A549 treated with dexamethasone at 1 μM for 4 hours (cell line): ENCODE measurements at places on chromosomes 16 and 17. TPM values are rescaled to one million over a fixed set of nuclear protein-coding genes. Genes with fewer than 3 reads are reported as not detected.

FBXO39 gene
- 0.05 TPM in 1 of 5 replicates, not detected in the others for total RNA-seq

SLC16A6 gene
- 0.27 to 0.49 TPM (median 0.44 TPM) in 5 replicates for total RNA-seq

HS3ST2 gene
- total RNA-seq, result not detected in 5 replicates

PLD2 gene
- total RNA-seq, result 16.1 to 28.8 TPM (median 21.3 TPM) in 5 replicates

RNF227 gene
- 1.3 to 2.4 TPM (median 1.5 TPM) in 5 replicates for total RNA-seq

CD79B gene
- total RNA-seq, result 0.17 TPM in 1 of 5 replicates, not detected in the others

CD300H gene
- total RNA-seq, result 0.17 to 0.70 TPM (median 0.35 TPM) in 5 replicates

RASD1 gene
- total RNA-seq, result 3.0 to 6.2 TPM (median 5.2 TPM) in 5 replicates

TBX6 gene
- total RNA-seq, result 0.12 to 0.42 TPM (median 0.29 TPM) in 5 replicates

MYH11 gene
- 0.02 to 0.10 TPM (median 0.09 TPM) in 4 of 5 replicates, not detected in the other for total RNA-seq

SPG7 gene
- 82.1 to 121 TPM (median 111 TPM) in 5 replicates for total RNA-seq

CLEC3A gene
- total RNA-seq, result not detected in 5 replicates

ZNHIT3 gene
- 70.4 to 86.4 TPM (median 74.6 TPM) in 5 replicates for total RNA-seq

TBC1D3K gene
- not detected in 5 replicates for total RNA-seq

KCNG4 gene
- total RNA-seq, result not detected in 5 replicates

AHSP gene
- total RNA-seq, result not detected in 5 replicates

OR3A3 gene
- total RNA-seq, result not detected in 5 replicates

PIRT gene
- not detected in 5 replicates for total RNA-seq

SLC52A1 gene
- 0.34 to 1.0 TPM (median 0.65 TPM) in 5 replicates for total RNA-seq

BIRC5 gene
- total RNA-seq, result 94.4 to 106 TPM (median 104 TPM) in 5 replicates

SRCIN1 gene
- total RNA-seq, result 1.6 to 3.3 TPM (median 2.4 TPM) in 5 replicates

SNX20 gene
- not detected in 5 replicates for total RNA-seq

TAT gene
- total RNA-seq, result 0.02 to 0.06 TPM (median 0.04 TPM) in 3 of 5 replicates, not detected in the others

DPEP2 gene
- not detected in 5 replicates for total RNA-seq

ZNF629 gene
- total RNA-seq, result 17.1 to 20.8 TPM (median 19.3 TPM) in 5 replicates

KREMEN2 gene
- total RNA-seq, result 0.95 to 2.0 TPM (median 1.9 TPM) in 5 replicates

NPIPB6 gene
- 1.5 to 2.3 TPM (median 1.6 TPM) in 5 replicates for total RNA-seq

ACSM3 gene
- 3.4 to 6.0 TPM (median 4.7 TPM) in 5 replicates for total RNA-seq

OR1E2 gene
- not detected in 5 replicates for total RNA-seq

CLEC18A gene
- total RNA-seq, result 0.06 to 0.20 TPM (median 0.14 TPM) in 3 of 5 replicates, not detected in the others

P2RX1 gene
- 0.02 to 0.04 TPM in 2 of 5 replicates, not detected in the others for total RNA-seq

PRAC1 gene
- total RNA-seq, result not detected in 5 replicates

MPV17L gene
- total RNA-seq, result 4.2 to 6.7 TPM (median 6.1 TPM) in 5 replicates
